ENCODE measurements at places on chromosomes 7 and 10.

DNA sequence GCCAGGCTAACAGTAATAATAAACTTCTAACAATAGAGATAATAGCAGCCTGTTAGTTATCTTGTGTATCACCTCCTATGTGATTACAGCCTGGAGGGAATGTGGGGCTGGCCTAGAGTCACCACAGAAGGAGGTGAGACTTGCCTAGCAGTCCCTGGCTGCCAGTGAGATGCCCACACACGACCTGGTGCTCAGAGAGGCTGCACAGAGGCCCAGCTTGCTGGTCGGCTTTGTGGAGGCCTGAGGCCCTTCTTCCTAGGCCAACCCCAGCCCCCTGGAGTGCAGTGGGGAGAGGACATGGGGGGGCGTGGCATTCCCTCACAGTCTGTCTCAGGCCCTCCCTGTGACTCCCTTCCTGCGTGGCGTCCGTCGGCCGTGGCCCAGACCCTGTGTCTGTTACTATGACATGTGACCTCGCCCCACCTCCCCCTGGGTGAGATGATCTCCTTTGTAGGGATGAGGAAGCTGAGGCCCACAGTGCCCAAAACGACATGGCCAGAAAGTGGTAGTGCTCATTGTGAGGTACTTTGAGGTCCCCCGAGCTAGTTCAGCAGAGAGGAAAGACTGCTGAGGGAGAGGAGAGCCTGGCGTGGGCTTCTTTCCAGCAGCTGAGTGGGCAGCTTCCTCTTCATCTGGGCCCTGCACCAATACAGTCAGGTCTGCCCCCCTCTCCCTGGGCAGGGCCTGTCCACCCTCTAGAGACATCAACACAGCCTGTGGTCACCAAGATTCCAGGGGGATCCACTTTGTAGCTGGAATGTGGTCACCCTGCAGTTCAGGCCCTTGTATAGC, 29.7 kb downstream of the UNC5B start:
- no peak for DNase-seq

DNA sequence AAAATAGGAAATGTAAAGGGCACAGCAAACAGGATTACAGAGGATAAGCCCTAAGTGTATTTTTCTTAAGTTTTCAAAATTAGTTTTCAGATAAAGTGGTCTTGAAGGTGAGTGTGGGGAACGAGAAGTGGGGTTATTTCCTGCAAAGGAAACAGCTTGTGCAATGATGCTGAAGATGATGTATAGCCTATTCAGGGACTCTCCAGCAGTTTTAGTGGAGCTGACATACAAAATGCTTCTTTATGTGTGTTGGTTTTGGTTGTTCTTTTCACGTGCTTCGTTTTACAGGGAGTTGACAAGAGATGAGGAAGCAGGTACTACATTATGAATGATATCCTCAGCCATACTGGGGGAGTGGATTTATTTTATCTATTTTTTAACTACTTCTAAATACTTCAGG, 20.5 kb downstream of the CASD1 start:
- no peak for DNase-seq

DNA sequence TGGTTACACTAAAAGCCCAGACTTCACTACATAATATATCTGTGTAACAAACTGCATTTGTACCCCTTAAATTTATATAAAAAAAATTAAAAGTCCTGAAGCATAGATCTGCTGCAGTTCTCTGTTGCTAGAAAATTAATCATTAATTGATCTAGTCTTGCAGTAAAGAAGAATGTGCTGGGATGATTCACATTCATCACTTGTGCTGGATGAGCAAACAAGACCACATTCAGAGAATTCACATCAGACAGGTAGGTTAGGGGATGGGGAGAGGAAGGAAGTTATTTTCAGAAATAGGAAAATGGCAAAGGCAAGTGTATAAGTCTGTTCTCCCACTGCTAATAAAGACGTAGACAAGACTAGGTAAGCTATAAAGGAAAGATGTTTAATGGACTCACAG, 1019.0 kb downstream of the KCNMA1 start:
- no peak for DNase-seq

- DNase-seq, result no peak
These were observed 5.7 kb upstream of the MSS51 start for GRCh38 chr10:73439055-73439454.

DNA sequence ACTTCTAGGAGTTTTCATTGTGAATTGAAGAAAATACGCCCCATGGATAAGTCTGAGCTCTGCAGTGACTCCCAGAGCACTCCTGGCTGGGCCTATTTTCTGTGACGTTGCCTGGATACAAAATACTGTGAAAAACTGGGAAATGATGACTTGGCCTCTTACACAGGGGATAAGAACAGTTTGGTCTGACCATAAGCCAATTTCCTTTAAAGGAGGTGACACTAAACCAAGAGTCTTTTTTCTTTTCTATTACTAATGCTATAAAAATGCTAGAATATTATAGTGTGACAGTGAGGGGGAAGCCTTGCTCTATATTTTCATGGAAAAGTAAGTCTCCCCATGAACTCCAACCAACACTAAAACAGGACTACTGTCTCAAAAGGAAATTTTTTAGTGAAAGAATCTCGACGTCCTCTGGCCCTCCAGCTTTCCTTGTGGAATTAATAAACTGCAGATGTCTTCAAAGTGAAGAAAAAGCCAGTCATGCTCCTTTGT, 45.5 kb downstream of the MYOF start:
- DNase-seq, result no peak

DNA sequence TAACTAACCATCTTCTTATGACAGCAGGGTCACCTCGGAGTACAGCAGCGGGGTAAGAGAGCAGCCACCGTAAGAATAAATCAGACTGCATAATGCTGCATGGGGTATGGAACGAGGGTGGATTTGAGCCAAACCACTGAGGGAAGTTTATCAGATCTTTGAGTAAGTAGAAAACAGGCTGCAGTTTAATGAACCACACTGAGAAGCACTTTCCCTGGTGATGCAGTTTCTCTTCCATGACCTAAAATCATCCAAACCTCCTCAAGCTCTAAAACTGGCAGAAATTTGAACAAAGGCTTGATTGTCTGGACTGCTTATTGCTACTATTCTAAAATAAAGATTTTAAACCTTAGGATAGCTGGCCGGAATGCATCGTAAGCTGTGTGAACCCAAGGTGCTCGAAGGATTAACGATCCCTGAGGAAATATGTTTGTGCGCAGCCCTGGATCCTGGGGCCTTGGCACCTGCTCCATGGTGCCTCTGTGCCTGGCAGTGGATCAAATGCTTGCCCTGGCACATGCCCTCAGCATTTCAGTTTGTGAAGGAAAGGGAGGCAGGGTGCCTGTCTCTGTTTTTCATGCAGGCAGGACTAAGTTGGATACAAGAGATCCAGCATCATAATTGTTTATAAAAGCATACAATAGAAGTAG, 322.7 kb downstream of the LHFPL3 start:
- DNase-seq, result no peak

GRCh38 chr7:98571986-98572385, 45.1 kb upstream of the NPTX2 start:
- DNase-seq, result no peak

- DNase-seq, result no peak
These were observed 35.7 kb downstream of the NAPEPLD start for GRCh38 chr7:103113164-103113563.

DNA sequence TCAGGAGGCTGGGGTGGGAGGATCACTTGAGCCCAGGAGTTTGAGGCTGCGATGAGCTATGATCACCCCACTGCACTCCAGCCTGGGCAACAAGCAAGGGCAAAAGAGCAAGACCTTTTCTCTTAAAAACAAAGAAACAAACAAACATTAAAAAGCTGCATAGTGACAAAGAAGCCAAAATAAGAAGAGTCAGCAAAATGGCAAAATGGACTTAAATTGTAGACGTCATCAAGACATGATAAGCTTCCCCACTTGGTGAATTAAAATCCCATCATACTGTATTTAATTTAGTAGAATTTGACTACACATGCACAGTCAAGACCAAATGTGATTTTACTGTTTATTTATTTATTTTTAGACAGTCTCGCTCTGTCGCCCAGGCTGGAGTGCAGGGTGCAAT, 48.8 kb upstream of the ATOH7 start:
- DNase-seq, result no peak

DNA sequence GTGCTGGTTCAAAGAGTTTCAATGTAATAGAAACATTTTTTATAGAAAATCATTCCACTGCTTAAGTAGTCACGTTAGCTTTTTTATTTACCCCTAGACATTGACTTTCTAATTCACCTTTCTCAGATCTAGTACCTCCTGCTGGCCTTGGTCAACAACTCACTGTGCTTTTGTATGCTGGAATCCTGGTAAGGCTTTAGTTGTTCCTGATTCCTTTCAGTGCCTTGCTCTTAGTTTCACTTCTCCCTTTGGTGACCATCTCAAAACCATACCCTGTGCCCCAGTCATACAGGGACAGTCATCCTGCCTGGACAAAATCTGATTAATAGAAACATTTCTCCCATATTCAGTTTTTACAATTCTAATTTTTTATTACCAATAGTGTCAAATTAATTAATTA, 130.2 kb downstream of the GPR37 start:
- DNase-seq, result no peak

DNA sequence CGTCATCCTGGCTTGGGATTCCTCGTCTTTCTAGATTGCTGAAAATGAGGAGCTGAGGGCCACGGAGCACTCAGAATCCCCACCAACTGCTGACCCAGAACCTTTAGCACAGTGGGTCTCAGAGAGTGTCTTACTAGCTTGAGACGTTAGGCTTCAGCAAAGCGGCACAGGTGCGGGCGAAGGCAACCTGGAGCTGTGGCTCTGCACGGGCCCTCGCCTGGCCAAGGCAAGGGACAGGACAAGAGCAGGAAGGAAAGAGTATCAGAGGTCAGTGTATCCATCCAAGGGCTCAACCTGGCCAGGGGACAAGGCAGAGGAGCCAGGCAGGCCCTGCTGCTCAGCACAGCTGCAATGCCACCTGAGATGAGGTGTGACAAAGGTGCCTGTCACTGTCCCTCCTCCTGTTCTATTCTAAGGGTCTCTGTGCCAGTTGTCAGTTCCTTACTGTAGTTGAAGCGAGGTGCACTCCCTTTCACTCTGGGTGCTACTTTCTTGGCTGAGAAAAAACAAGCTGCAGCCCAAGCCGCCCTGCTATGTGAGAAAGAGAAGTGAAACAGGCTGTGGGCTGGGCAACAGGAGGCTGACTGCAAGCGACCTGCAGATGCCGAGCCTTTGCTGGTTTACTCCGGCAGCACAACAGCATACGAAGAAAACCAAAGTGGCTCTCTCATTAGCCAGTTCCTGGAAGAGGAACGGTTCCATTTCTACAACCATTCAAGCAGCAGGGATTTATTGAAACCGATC, 33.3 kb upstream of the KDM7A start:
- no peak for DNase-seq

DNA sequence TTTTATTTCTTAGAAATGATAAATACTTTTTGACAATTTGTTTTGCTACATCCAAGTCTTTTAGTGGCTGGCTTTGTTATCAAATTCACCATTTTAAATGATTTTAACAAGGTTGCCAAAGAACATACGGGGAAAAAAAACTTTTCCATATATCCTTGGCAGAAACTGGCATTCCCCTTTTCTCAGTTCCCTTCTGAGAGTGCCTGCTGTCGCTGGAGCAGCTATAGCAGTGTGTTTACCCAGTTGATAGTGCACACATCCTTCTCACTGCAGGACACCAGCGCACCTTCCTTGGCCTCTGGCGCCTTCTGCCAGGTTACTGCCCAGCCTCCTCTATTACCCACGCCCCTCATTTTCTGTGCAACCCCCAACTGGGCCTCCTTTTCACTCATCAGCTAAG, 94.1 kb downstream of the ALOX5 start:
- no peak for DNase-seq

DNA sequence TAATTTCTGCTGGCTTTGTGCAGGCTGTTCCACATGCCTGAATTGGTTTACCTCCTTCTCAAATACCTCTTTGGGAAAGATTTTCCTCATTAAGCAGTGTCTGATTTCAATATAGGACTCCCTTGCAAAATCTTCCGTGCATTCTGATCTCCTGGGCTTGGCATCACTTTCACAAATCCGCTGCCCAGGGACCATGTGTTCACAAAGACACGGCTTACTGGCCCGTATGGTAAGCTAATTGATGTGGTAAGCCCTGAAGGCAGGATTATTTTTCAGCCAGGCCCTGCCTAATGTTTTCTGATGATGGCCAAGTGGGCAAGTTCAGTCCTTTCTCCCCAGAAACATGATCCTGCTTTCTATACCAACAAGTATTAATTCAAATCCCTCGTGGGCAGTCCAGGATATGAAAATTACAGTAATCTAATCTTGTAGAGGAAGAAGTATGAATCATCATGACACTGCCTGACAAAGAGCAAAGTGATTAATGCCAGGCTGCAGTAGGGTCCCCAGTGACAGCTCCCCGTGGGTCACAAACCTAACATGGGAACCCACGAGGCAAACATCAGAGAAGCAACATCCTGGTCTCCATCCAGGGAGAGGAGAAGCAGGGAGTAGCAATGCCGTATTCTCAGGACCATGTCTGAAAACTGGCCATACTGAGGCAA, 11.6 kb upstream of the SVIL start:
- no peak for DNase-seq

DNA sequence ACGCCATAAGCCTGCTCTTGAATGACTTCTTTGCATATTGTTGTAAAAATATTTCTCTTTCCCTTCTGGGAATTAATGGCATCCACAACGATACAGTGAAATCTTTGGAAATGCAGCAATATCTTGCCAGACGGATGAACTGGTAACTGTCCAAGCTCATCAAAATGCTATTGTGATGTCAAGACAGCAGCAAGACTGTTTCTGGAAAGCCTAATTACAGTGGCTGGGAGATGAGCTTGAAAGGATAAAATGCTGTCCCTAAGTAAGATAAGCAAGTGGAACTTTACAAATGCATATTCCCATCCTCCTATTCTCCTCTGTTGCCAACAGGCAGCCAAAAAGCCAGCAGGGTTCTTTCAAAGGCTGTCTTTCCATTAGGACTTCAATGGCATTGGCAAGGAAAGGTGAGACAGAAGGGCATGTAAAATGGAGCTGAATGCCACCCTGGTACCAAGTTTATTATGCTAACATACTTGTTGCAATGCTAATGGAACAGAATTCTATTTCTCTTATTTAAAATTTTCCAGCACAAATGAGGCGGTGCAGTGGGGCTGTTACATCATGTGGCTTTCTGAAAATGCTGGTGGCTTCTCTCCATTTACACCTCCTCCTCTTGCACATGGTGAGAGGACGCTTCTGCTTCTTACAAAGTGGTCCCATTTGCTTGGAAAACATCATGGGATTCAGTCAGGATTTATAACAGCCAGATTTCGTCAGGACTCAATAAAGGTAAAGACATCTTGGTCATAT, 178.3 kb upstream of the PTER start:
- DNase-seq, result no peak

- DNase-seq, result no peak
These were observed 38.2 kb upstream of the CPXM2 start for GRCh38 chr10:123929791-123930190.

GRCh38 chr7:79401254-79401653, 52.2 kb downstream of the MAGI2 start:
- no peak for DNase-seq

DNA sequence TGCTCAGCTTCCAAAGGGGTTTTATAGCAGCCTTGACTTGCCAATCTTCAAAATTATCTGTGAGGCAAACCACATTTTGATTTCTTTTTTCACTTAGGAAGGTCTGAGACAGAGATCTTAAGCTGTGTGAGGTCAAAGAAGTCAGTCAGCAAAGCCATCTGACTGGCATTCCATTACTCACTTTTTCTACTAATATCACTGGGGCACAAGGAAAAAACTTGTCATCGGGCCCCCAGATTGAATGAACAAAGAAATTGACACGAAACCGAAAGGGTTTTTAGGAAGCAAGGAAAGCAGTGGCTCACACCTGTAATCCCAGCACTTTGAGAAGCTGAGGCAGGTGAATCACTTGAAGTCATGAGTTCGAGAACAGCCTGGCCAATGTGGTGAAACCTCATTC, 78.5 kb upstream of the FRMD4A start:
- no peak for DNase-seq

GRCh38 chr10:123535386-123535785, 130.8 kb upstream of the GPR26 start:
- no peak for DNase-seq
